ENCODE measurements at places on chromosomes 3 and 15.
A peak's percentile ranks its signal among the peaks of the same experiment; 100 is the strongest.

- no peak for DNase-seq
Observed at GRCh38 chr15:77862651-77863104, 214.8 kb downstream of the TBC1D2B start.

- DNase-seq, result no peak
Observed at GRCh38 chr15:90030376-90030775, 29.3 kb downstream of the ZNF710 start.

DNA sequence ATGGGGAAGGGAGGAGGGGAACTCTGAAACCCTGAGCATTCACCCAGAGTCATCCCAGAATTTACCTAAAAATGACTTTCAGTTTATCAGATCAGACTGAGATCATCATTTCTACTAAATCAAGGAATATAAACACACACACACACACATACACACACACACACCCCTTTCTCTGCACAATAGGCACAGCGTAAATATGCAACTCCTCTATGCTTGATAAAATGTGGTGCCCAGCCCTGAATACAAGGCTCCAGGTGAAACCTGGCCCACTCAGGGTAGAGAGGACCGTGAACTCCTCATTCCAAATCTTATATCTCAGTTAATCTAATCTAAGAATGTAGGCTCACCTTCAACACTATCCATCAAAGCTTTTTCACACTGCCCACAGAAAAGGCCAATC lies 31.8 kb upstream of the SEC22A start:
- DNase-seq, result no peak

- no peak for DNase-seq
Observed at GRCh38 chr3:71219744-71220638, 363.5 kb downstream of the FOXP1 start.

DNA sequence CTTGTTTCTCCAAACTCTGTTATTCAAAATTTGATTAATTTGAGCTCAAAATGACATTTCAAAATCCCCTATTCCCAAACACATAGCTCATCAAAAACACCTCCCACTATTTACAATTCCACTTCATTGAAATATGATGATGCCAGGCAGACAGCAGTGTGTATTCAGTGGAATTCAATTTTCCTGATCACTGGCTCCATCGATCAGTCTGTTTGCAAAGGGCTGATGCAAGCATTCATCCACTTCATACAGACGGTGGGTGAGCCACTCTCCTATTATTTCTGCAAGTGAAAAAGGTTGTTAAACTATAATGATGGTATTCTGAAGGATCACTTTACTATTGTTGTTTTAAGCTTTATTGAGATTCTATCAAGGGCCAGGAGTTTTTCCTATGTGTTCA lies 90.7 kb downstream of the RTP4 start:
- DNase-seq, result peak; percentile 65

- DNase-seq, result no peak
Observed at GRCh38 chr15:43104426-43104825, 1.4 kb downstream of the UBR1 start.
